A673 (cell line): ENCODE measurements at places on chromosomes 1 and 21.

DNA sequence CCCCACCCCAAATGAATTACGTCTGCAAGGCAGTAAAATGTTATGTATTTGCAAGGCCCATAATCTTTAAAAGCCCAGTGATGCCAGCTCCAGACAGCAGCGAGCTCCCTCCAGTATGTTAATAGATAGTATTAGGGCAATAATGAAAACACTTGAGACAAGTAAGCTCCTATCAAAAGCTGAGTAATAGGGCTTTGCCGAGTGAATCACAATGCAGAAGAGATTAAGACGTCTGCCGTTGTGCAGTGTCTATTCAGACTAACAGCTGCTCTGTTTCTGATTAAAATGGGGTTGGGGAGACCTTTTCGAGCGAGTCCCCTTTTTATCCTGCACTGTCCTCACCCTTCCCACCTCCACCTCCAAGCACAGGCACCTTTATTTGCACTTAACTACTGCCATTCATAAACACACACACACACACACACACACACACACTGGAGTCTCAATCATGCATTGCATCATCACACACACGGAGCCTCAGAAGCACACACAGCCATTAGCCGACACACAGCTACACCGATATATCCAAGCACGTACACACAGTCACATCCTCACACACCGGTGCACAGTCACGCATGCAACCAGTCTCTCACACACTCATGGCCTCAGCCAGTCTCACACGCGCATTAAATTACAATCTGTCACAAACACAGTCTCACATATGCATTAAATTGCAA lies 46.0 kb upstream of the FOXO6 start:
- DNase-seq, result peak; percentile 45

DNA sequence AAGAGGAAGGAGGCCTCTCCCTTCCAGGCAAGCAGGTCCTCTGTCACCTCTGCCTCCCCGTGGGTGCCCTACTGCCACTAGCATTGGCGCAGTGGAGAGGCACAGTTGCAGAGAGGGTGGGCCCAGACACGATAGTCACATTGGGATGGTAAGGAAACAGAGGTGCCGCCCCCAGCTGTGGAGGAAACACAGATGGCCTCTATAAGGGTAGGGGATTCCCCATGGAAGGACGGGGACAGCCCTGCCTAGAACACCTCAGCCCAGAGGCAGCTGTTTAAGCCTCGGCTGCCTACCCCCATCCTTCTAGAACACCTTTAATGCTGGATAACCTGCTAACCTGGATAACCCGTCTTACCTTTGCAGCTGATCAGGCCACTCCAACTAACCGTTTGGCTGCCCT lies 65.7 kb upstream of the CNTN2 start:
- DNase-seq, result no peak

DNA sequence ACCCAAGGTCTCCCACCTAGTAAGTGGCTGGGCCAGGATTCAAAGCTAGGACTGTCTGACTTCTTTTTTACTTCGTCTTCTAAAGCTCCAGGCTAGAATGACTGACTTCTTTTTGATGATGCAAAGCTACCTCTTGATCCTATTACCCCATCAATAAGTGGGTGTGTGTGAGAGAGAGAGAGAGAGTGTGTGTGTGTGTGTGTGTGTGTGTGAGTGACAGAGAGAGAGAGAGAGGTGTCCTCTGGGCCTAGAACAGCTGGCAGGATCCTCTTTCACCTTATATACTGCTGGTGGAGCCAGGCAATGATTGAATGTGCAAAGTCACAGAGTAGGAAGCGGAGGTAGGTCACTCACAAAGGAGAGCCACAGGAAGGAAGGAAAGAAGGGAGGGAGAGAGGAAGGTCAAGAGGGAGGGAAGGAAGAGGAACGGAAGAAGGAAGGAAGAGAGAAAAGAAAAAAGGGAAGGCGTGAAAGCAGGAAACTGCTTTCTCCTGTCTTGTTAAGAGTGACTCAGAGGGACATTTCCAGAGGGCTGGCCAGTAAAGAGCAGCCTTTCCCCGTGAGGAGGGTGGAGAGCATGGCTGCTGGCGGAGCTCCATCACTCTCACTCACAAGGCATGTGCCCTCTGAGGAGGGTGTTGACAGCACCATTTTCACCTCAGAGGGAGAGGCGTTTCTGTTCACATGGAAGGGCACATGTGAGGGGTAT lies 68.9 kb downstream of the CDC7 start:
- peak; percentile 10 for DNase-seq

GRCh38 chr1:17743008-17743647 lies 12.0 kb upstream of the ACTL8 start:
- no peak for DNase-seq

- DNase-seq, result peak; percentile 83
Measured at GRCh38 chr1:156480411-156481192, 20.0 kb downstream of the MEF2D start.
